CD4-positive, alpha-beta T cell treated with Interleukin-21 for 1 hour (primary cell): ENCODE measurements at places on chromosomes 16 and 17.

DNA sequence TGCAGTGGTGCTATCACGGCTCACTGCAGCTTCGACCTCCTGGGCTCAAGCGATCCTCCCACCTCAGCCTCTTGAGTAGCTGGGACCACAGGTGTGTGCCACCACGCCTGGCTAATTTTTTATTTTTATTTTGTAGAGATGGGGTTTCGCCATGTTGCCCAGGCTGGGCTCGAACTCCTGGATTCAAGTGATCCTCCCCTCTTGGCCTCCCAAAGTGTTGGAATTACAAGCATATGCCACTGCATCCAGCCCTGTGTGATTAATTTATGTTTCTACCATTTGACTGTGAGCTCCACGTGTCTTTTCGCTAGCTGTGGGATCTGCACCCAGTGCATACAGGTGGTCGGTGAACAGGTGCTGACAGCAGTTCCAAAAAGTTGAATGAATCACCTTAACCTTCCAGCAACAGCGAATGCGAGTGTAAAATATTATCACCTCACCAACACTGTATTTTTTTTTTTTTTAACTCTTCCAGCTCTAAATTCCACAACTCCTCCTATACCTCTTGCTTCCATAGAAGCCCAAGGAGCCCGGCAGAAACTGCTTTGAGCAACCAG, 484 bp upstream of the NUDT7 start:
- DNase-seq = no peak

- DNase-seq = no peak
These were observed 6.2 kb upstream of the CPSF4L start for GRCh38 chr17:73267648-73268537.

DNA sequence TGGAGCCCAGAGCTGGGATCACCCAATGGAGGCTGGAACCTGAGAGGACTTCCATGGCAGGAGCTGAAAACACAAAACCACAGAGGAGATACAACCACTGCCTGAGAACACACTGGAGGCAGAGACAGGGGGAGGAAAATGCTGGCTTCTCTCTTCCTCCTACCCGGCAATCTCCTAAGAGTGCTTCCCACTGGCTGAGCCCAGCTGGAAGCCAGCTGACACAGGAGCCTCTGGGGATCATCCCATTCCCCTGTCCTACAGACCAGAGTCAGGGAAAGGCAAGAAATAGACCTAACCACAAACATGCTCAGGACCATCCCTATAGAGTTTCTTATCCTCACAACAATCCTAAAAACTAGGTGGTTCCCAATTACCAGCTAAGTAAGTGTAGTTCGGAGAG, 112.4 kb upstream of the CDH5 start:
- DNase-seq = no peak

DNA sequence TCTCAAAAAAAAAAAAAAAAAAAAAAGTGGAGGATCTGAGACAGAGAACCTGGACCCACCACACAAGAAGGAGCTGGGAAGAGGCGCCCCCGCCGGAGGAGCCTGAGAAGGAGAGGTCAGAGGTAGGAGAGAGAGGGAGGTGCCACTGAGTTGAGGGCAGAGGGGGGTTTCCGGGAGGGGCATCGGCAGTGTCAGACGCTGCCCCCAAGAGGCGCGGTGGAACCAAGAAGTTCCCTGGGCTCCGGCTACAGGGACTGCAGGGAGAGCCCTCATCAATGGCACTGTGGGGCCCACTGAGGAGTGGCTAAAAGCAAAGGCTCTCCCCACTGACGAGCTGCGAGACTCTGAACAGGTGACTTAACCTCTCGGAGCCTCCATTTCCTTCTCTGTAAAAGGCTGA, 4.2 kb downstream of the CCDC42 start:
- DNase-seq = peak; percentile 73

- DNase-seq = no peak
These were observed 30.2 kb downstream of the CDRT4 start for GRCh38 chr17:15437303-15437635.

- DNase-seq = no peak
These were observed at the start of gene C16orf82 for GRCh38 chr16:27066668-27067537. TSS of gene C16orf82 (plus strand) at chr16:27066927.

DNA sequence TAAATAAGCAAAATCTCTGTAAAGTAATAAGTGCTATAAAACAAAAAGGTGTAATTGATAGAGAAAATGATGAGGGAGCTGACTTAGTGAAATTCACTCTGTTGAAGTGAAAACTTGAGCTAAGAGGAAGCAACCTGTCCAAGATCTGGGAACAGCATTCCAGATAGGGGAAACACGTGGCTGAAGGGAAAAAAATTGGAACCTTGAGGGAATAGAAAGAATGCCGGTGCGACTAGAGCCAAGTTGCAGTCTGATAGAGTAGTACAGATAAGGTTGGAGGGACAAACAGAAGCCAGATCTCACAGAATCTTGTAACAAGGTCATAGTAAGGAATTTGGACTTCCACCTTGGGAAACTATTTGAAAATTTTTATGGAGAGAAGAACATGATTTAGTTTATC, 623 bp upstream of the DDX52 start:
- DNase-seq = no peak

- peak; percentile 78 for DNase-seq
These were observed 10.6 kb upstream of the CCL5 start for GRCh38 chr17:35890774-35891155.

- DNase-seq = no peak
These were observed 79.1 kb downstream of the C17orf67 start for GRCh38 chr17:56754523-56755208.

- no peak for DNase-seq
These were observed 28.8 kb downstream of the IST1 start for GRCh38 chr16:71923941-71924690.

DNA sequence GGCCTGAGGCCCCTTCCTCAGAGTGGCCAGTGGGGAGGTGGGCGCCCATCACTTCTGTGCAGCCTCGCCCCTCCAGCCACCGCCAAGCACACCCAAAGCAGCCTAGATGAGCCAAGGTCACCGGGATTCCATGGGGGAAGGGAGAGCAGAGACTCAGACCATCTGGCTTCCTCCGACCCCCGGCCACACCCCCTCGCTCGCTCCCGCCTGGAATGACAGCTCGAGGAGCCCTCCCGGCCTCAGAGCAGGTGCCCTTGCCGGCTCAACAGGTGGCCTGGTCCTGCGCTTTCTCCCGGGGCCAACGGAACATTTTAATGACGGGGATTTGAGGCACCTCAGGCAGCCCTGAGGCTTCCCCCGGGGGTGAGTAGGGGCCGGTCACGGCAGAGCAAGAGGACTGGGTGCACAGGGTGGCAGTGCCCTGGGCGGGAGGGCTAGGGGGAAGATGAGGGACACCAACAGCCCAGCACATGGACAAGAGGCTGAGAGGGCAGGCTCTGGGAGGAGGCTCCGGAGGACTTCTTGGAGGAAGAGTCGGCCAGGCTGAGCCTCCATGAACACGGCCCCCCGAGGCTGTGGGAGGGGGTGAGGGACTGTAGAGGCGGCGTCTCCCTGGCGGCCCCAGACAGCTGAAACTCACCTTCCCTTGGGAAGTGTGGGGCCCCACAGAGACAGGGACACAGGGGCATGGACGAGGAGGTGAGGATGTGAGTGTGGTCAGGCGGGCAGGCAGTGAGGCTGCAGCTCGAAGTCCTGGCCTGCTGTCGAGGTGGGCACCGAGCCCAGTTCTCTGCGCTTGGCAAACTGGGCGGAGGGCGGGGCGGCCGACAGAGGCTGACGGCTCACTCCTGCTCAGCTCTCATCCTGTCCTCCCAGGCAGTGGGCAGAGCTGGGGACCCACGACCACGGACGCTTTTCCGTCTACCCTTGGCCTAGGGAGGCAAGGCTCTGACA, 12.5 kb upstream of the C1QTNF8 start:
- no peak for DNase-seq

- no peak for DNase-seq
These were observed 30.8 kb upstream of the ABCA5 start for GRCh38 chr17:69357701-69358100.

DNA sequence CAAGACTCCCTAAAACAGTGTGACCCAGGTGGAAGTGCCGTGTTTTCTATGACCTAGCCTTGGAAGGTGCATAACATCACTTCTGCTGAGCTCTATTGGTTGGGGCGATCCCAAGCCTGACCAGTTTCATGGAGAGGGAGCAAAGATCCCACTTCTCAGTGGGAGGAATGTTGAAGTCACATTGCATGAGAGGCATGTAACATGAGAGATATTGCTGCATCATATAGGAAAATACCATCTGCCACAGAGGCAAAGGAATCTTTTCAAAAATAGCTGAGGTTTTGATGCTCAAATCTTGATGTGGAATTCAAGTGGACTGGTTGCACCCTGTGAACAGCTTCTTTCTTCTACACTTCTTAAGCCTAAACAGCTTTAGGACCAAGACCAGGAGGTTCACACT, 56.4 kb upstream of the NLRP1 start:
- DNase-seq = no peak

- DNase-seq = peak; percentile 56
These were observed at the start of gene NTN1 for GRCh38 chr17:9021158-9021991. TSS of gene NTN1 (plus strand) at chr17:9021510. CDS start at chr17:9022374, 864 bp downstream.

- no peak for DNase-seq
These were observed 10.2 kb downstream of the COX4I1 start for GRCh38 chr16:85809645-85810044.

DNA sequence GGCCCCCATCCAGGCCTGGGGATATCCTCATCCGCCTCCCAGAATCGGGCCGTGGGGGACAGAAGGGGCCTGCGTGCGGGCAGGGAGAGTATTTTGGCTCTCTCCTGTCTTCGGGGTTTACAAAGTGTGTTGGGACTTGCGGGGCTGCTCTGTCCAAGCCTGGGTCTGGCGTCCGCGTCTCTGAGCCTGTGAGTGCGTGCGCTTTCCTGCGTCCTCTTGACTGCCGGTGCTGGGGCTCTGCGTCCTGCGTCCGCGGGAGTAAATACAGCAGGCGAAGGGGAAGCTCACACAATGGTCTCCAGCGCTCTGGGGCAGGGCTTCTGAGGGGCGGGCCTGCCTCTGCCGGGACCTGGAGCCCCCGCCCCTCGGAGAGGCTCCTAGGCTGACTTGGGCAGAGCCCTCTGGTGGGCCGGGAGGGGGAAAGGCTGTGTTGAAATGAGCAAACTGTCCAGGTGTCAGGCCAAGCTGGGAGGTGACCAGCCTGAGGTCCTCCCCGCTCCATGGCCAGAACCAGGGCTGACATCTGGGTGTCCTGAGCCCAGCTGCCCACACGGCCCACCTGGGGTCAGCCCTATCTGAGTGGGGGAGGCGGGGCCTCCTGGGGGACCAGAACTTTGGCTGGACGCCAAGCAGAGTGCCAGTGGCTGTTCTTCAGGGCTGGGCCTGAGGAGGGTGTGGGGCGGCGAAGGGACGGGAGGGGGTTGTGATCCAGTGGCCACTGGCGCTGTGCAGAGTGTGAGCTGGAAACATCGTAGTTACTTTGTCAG, 233.6 kb downstream of the SEC14L1 start:
- DNase-seq = peak; percentile 79

DNA sequence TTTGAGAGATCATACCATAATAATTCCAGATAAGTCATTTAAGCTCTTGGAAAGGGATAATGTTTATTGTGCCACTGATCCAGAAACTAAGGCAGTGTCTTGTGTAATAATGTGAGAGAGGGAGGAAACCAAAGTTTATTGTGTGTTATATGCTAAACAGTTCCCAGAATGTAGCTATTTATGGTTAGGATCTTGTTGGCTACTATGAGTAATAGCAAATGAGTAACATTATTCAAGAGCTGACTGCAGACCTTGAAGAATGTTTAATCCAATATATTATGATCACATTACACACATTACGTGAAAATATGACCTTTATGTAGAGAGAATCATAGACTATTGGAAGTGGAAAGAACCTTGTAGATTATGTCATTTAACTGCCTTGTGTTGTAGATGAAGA, 139.5 kb downstream of the BCAS3 start:
- no peak for DNase-seq

DNA sequence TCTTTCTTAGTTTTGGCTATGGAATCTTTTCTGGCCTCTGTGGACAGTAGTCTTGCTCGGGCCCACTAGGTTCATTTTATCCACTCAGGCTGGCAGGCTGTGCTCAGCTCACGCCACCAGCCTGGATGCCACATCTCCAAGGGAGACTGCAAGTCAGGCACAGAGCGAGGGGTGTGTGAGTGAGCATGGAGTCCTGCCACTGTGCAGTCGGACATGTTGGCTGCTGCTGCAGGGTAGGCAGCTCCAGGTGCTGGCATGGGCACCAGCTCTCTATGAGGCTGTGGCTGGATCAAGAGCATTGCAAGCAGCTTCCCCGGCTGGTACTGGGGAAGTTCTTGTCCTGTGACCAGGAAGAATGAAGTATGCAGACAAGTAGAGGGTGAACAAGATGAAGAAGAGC, 158.9 kb downstream of the PCTP start:
- no peak for DNase-seq

DNA sequence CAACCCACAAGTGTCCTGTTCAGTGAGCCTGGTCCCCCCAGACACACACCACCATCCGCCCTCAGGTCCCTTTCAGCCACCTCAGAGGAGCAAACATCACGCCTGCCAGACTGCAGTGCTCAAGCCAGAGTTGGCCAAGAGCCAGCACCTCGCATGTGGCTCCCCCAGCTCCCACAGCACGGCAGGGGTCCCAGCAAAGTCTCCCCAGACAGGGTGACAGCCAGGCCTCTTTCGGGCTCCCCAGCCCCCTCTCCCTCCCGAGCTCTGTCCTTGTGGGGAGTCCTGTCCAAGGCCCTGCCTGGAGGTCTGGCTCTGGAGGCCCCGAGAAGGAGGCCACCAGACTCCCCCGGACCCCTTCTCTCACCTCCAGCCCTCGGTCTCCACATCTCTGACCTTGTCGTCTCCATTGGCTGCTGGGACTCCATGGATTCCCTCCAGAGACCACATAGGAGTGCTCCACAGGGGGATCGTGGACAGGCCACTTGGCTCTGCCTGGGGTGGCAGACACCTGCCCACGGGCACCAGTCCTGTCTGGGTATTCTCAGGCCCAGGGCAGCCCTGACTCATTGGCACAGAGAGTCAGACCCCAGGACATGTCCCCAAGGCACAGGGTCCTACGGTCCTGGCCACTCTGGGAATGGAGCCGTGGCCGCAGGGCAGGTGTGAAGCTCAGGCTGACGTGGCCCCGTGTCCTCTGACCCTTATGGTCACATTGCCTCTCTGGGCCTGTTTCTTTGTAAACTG, 1.8 kb upstream of the MYADML2 start:
- DNase-seq = no peak

- DNase-seq = no peak
These were observed 33.7 kb downstream of the MYO18A start for GRCh38 chr17:29146369-29146972.

DNA sequence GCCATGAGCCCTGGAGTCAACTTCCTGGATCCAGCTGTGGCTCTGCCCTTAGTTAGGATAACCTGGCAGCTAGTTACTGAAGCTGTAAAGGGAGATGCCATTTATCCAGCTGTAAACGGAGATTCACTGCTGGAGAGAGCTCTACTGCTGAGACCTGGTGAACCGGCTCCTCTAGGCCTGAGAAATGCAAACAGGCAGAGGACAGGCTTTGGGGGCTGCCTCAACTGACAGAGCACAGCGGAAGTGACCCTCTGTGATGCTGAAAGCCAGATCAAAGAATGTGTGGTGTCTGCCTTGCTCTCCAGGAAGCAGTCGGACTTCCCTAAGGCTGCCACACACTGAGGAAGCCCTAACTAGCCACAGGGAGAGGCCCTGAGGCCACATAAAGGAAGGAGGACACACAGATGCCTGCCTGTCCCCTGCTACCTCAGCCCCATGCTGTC, 21.9 kb upstream of the GPRC5C start:
- no peak for DNase-seq
